ENCODE measurements at places on chromosomes 13 and 19.

DNA sequence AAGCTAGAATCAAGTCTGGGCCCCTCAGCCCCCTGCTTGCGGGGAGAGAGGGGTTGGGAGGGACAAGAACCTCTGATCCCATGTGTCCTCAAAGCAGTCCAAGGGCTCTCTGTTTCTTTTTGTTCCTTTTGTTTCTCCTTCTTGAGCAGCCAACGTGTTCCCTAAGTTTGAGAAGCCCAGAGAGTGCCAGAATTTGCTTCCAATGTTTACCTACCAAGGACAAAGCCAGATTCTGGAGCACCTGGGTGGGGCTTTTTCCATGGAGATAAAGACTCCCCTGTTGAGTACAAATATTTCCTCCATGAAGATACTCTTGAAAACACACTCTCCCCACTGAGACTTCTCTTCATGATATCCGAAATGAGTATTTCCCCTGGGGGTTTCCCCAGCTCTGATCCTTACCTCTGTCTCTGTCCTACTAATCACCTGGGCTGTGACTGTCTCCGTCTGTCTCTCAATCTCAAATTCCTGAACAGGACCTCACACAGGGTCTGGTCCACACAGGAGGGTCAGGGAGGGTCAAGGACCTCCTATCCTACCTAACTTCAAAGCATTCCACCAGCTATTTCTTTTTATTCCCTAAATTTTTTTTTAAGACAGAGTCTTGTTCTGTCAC lies 27.4 kb downstream of the CD177 start:
- no peak for DNase-seq

GRCh38 chr19:49559928-49560327 lies 20.4 kb downstream of the NOSIP start:
- no peak for DNase-seq

DNA sequence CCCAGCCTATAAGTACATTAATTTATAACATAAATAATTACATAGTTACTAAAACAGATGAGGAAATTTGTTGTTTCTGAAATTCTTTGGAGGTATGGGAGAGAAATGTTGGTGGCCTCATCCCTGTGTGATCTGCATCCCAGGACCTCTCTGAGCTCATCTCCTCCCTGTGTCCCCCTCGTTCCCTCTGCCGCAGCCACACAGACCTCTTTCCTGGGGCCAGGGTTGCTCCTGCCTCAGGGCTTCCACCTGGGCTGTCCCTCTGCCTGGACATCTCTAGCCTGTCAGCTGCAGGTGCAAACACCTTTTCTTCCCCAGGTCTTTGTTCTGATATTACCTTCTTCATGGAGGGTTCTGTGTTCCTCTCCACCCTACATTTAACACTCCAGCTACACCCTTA lies 3.9 kb downstream of the ZNF766 start:
- no peak for DNase-seq

- no peak for DNase-seq
Measured at GRCh38 chr13:104750377-104750776, 1684.2 kb upstream of the SLC10A2 start.

DNA sequence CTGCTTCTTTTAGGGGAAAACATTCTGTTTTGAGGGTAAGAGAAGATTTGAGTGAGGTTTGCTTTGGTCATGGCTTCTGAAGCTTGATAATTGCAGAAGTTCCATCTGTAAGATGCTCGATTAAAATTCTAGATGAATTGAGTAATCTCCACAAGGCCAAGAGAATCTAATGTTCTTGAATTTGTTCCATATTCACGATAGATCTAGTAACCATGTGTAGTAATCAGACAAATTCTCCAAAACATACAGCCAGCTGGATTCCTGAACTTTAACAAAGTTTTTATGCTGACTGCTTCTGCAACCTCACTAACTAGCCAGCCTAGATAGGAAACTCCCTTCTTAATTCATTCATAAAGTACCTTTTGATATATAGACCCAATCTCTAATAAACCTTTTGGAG lies 92.7 kb downstream of the COL4A2 start:
- no peak for DNase-seq

DNA sequence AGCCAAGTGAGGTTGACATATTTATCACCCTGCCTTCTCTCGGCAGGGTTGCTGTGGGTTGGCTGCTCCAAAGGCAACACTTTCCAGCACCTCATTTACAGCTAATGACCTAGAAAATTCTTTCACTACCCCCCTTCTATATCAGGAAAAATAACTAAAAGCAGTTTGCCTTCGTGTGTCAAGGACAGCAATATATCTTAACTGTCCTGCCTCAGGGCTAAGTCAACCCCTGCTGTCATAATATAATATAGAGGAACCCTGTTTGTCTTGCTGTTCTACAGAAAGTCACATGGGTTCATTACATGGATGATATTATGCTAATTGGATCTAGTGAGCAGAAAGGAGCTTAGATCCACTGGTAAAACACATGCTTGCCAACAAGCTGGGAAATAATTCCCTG lies 28.1 kb upstream of the USP12 start:
- no peak for DNase-seq

GRCh38 chr19:49368711-49369358 lies 5.2 kb downstream of the DKKL1 start:
- DNase-seq, result no peak

- DNase-seq, result peak; percentile 26
Measured at GRCh38 chr19:1651568-1652291, 685 bp downstream of the TCF3 start.

DNA sequence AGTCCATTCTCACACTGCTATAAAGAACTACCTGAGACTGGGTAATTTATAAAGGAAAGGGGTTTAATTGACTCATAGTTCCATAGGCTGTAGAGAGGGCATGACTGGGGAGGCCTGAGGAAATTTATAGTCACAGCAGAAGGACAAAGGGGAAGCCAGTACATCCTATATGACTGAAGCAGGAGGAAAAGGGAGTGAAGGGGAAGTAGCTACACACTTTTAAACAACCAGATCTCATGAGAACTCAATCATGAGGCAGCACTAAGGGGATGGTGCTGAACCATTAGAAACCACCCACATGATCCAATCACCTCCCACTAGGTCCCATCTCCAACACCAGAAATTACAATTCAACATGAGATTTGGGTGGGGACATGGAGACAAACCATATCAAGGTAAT lies 209.1 kb downstream of the DIAPH3 start:
- no peak for DNase-seq

GRCh38 chr19:54478677-54479266 lies 5.7 kb upstream of the CDC42EP5 start:
- no peak for DNase-seq

DNA sequence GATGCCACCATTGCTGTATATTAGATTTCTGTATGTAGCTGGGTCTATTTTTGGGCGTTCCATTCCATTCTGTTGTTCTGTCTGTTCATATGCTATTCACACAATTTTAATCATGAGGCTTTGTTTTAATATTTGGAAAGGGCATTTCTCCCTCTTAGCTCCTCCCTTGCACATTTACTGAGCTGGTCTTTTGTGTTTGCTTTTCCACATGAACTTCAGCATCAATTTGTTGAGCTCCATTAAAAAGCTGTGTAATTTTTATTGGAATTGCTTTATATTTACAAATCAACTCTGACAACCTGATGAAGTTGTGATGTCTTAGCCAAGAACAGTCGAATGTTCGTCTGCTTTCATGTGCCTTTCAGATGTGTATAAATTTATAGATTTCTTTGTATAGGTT lies 14.0 kb downstream of the WASF3 start:
- DNase-seq, result no peak
